ENCODE measurements at places on chromosomes 2 and 18. TPM values are rescaled to one million over a fixed set of nuclear protein-coding genes. Genes with fewer than 3 reads are reported as not detected.

DNA sequence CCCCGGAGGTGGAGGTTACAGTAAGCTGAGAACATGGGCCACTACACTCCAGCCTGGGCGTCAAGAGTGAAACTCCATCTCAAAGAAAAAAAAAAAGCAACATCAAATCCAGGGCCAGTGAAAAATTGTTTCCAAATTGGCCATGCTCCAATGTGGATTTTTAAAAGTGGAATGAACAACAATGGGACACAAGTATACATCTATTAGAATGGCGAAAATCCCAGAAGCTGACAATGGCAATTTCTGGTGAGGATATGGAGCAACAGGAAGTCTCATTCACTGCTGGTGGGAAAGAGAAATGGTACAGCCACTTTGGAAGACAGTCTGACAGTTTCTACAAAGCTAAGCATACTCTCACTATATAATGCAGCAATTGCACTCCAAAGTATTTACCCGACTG lies 161.4 kb downstream of the UXS1 start:
- no peak for DNase-seq

DNA sequence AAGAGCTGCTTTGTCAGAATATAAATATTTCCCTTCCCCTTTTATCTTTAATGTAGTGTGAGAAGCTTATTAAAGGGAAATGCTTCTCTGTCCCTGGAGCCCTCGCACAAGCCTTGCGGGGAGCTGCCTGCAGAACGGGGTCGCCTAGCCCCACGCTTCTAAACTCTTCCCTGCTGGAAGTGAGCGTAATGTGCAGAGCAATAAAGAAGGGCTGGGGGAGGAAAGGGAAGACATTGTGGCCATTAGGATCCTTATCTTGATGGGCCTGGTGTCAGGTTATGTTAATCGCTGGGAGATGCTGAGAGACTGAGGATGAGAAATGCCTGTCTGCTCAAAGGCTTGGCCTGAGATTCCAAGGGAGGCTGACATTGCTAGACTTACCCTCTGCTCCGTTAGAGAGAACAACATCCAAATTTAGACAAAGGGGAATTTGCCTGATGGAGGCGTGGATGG lies 18.9 kb upstream of the FZD7 start:
- no peak for DNase-seq

DNA sequence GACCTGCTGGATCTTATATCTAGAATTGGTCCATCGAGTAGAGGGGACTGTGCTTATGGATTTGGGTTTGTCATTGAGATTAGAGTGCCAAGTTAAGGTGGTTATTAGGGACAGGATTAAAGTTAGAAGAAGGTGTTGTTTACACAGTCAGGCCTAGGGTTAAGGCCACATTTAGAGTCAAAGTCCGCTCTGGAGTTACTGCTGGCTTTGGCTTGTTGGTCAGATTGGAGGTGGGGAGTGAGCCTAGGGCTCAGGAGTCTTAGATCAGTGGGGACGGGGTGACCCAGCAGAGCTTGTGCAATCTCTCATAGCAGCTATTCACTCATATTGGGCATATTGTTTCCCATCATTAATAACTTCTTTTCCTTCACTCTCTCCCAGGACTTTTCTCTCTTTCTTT lies 13.5 kb upstream of the EPAS1 start:
- no peak for DNase-seq

DNA sequence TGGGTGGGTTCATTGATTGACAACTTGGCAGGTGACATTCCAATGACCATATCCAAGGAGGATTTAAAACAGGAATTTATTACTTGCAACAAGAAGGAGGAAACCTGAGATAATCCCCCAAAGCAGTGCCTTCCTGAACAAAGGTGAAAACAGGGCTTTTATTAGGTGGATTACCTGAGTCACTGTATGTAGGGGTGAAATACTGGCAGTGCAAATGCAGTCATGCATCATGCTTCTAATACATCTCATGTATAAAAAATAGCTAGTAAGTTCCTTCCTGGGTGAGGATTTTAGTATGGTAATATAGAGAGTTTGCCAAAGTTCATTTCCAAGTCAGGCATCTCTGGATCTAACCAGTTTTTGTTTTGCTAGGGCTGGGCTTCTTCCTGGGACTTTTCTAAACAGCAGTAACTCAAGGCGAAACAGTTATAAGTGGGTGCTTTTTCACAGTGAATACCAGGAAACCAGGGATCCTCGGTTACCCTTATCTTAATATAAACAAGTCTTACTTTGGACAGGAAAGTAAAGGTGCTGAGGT lies 583.4 kb upstream of the LRRTM1 start:
- DNase-seq = no peak

The LOXHD1 gene
- total RNA-seq = under 0.01 TPM

The KCNE4 gene
- total RNA-seq = 13.4 TPM

The RFTN2 gene
- 4.7 TPM for total RNA-seq

The GPR17 gene
- not detected for total RNA-seq
